ENCODE measurements at places on chromosomes 3 and 15. TPM values are rescaled to one million over a fixed set of nuclear protein-coding genes. Genes with fewer than 3 reads are reported as not detected.

FAM81A gene
- polyA plus RNA-seq = not detected

RASL12 gene
- polyA plus RNA-seq = 0.16 TPM

DNA sequence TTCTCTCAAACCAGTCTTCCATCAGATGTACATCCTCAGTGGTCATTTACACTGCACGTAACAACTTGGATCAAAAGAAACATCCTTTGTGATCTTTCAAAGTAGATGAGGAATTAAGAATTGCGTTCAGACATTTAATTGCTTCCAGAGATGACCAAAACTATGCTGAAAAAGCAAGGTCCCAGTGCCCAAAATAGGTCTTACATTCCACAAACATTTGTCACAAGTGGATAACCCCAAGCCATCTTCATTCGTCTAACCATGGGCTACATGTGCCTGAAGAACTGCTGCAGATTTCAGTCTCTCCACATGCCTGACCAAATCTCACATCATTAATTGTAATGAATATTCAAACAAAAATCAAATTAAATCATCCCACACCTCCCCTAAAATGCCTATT is 273.6 kb downstream of the SHOX2 start:
- peak; percentile 66 for DNase-seq

LMAN1L gene
- not detected for polyA plus RNA-seq

NRG4 gene
- not detected for polyA plus RNA-seq

P2RY1 gene
- not detected for polyA plus RNA-seq

- no peak for DNase-seq
Measured at GRCh38 chr15:97747342-97747741, 213.2 kb upstream of the ARRDC4 start.

- no peak for DNase-seq
Measured at GRCh38 chr3:51719410-51720025, 12.7 kb downstream of the GRM2 start.

- DNase-seq = no peak
Measured at GRCh38 chr15:78360367-78360801, 20.2 kb downstream of the CRABP1 start.

DNA sequence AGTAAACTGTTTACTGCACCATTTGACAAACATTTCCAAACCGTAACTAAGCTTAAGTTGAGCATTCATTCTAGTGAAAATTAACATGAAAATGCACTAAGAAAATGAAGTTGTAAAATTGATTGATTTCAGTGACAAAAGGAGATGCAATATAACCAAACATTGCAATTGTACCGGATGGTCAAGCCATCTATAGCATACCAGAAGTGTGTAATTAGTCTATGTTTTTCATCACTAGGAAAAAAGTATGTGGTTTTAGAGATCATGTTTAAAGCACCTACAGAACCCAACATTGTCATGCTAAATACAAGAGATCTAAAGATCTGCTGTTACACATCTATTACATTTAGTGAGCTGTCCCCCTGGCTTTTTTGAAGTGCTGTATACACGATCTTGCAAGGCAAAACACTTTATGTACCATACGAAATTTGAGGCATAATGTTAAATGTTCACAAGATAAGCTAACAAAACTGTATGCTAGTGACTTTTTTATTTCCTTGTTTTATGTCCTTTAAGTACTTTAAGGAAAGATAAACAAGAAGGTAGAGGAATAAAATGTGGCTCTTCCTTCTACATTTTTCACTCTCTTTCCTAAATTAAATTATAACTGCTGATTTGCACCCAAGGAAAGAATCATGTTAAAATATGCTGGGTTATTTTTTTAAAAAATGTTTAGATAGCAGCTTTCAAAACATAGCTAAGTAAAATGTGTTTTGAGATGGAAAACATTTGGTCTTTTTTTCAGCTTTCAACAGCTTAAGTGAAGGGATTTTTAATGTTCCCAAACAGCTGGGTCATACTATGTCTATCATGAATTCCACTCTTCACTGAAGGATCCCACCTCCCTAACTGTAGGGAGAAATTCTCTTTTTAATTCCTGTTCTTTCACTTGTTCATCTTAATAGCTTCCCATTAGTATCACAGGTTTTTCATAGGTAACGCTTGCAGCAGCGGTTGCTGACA is 498.0 kb downstream of the MECOM start:
- DNase-seq = no peak

DNA sequence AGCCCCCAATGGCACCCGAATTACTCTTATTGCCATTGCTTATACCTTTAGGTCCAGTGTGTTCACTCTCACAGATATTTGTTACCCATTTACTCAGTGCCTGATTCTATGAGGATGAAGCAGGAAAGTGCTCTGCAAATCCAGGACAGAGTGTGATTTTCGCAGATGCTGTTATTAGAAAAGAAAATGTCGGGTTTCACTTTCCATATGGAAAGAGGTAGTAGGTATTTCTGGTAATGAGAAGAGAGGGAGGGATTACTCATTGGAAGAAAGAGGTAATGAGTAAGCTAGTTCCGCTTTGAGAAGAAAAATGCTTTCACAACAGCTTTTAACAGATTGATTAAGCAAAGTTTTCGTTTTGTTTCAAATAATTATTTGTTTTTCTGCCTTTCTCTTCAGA is 336.3 kb upstream of the CFAP20DC start:
- DNase-seq = no peak

ASB7 gene
- 12.2 TPM for polyA plus RNA-seq

- DNase-seq = no peak
Measured at GRCh38 chr15:70047386-70048197, 50.1 kb downstream of the TLE3 start.

GRCh38 chr3:25843332-25843731 is 53.4 kb downstream of the OXSM start:
- DNase-seq = no peak

FETUB gene
- not detected for polyA plus RNA-seq

CKMT1A gene
- not detected for polyA plus RNA-seq

PIERCE2 gene
- polyA plus RNA-seq = 1.4 TPM

DNA sequence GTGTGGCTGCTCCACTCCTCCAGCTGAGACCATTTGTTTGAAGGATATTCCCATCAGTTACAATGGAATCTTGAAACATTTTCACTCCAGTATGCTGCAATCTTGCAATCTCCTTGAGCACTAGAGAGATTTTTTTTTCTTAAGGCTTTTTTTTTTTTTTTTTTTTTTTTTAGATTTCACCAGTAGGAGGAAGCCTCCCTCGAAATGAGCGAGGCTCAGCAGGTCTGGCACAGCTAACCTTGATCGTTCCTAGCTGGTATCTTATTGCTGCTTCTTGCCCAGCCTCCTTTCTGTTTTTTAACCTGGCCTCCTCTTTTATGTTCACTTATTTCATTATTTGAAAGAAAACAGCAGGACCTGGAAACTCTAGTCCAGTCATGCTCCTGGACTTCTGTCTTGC is 48.1 kb downstream of the RAP2B start:
- no peak for DNase-seq

ABI3BP gene
- polyA plus RNA-seq = 16.3 TPM

- no peak for DNase-seq
Measured at GRCh38 chr3:195009616-195010015, 261.3 kb downstream of the XXYLT1 start.

DNA sequence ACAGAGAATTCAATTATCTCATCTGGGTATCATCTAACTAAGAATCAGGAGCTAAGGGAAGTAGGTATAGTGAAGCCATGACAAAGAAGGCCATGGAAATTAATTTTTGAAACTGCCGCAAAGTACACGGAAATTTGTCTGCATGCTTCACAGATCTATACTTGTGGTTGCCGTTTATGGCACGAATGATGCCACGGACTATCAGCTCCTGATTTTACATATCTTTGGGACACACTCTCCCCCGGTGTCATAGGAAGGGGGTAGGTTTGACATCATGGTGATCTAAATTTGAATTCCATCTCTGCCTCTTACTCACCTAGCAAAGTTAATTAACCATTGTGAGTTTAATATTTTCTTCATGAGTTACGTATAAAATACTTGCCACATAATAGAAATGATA is 14.0 kb downstream of the ARPP21 start:
- no peak for DNase-seq

CAMK1 gene
- 32.6 TPM for polyA plus RNA-seq

GRCh38 chr3:42061025-42061712 is 30.0 kb upstream of the TRAK1 start:
- DNase-seq = no peak

- DNase-seq = no peak
Measured at GRCh38 chr3:184773283-184774186, 38.4 kb upstream of the VPS8 start.

GOLGA6L7 gene
- not detected for polyA plus RNA-seq

GRCh38 chr3:65666448-65667091 is 372.1 kb downstream of the MAGI1 start:
- DNase-seq = no peak

C15orf39 gene
- 4.5 TPM for polyA plus RNA-seq

- no peak for DNase-seq
Measured at GRCh38 chr15:45606413-45606812, 19.2 kb downstream of the BLOC1S6 start.

- peak; percentile 75 for DNase-seq
Measured at GRCh38 chr3:54988838-54989630, 61.2 kb upstream of the LRTM1 start.

GRCh38 chr3:132210476-132211346 is 106.5 kb upstream of the ACP3 start:
- no peak for DNase-seq

DNA sequence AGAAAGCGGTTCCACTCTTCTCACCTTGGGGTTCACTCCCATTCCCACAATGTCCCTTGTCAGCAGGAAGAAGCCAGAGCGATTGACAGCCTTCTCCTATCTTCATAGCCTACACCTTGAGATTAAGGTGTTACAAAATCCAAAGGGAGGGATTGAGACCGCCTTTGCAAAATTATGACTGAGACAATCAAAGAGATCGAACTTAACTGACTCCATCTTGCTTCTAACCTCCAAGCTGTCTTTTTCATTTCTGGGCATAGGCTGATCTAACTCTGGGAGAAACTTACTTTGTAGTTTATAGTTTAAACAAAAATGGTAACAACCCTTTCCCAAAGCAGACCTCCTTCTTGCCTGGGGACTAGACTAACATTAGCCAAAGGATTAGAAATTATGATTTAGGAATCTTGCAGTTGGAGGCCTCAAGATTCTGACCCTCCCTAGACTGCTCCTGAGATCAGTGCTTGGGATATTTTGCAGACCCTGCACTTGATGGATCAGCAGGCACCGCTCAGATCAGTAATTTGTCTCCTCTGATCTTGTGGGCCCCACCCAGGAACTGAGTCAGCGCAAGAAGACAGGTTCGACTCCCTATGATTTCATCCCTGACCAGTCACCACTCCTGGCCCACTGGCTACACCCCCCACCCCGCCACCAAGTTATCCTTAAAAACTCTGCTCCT is 40.0 kb downstream of the PAQR5 start:
- DNase-seq = no peak

DNA sequence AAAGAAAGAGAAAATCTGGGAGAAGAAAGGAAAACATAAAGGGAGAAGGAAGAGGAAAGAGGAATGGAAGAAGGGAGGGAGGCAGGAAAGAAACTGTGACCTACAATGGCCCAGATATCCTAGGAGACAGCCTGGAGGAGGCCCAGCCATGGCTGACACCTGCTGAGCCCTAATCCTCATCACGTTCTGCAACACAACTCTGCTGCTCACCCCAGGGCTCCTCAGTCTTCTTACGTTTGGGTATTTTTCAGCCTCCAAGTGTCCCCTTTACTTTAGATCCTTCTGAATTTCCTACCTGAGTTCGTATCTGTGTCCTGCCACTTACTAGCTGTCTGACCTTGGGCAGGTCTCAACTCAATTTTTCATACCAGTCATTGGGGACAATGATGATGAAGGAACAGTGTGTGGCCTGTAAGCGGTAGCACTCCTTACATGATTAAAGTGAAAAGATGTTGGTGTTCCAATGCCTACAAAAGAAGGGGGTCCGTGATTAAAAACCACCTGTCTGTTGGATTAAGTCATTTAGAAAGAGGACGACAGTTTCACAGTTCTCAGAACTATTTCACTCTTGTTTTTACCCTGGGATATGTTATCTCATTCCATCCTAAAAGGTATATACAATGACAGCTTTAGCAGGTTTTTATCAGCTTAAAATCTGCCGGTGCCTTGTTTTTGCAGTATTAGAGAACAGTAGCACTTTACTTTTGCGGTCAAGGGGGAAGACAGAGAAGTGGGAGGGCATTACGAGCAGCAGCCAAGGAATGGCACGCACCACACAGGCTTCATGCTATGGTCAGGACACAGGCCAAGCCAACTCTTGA is 47.4 kb downstream of the CCR4 start:
- no peak for DNase-seq

GOLGA8T gene
- polyA plus RNA-seq = not detected

CNTN6 gene
- polyA plus RNA-seq = not detected

- no peak for DNase-seq
Measured at GRCh38 chr15:29380466-29380865, 110.8 kb upstream of the NSMCE3 start.
